ENCODE measurements at places on chromosomes 1 and 21.
A peak's percentile ranks its signal among the peaks of the same experiment; 100 is the strongest.

DNA sequence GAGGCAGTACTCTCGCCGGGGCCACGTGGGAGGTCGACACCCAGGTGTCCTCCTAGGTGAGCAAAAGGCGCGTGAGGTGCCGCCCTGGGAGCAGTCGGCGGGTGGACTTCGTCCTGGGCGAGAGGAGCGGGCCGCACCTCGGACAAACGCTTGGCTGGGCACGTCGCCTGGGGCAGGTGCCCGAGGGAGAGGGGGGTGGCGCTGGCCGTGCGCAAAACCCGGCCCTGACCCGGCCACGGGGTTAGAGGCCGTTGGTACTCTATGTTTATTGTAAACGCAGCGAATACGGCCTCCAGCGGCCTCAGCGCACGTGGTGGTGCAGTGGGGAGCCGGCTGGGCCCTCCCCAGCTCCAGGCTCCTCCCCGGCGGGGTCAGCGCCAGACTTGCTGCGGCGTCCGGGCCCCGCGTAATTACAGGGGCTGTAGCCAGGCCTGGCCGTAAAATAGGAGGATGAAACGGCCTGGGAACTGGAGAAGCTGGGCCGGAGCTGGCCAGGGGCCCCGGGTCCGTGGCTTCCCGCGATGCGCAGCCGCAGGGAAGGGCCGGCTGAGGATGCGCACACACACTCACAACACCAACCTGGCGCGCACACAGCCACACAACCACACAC, 1.6 kb upstream of the EFNA1 start:
- DNase-seq, result no peak

- DNase-seq, result no peak
These were observed 315.0 kb downstream of the TGFB2 start for GRCh38 chr1:218659911-218660677.

GRCh38 chr1:208329300-208329699, 85.1 kb upstream of the PLXNA2 start:
- no peak for DNase-seq

GRCh38 chr1:39110325-39110851, 84.2 kb downstream of the NDUFS5 start:
- no peak for DNase-seq

DNA sequence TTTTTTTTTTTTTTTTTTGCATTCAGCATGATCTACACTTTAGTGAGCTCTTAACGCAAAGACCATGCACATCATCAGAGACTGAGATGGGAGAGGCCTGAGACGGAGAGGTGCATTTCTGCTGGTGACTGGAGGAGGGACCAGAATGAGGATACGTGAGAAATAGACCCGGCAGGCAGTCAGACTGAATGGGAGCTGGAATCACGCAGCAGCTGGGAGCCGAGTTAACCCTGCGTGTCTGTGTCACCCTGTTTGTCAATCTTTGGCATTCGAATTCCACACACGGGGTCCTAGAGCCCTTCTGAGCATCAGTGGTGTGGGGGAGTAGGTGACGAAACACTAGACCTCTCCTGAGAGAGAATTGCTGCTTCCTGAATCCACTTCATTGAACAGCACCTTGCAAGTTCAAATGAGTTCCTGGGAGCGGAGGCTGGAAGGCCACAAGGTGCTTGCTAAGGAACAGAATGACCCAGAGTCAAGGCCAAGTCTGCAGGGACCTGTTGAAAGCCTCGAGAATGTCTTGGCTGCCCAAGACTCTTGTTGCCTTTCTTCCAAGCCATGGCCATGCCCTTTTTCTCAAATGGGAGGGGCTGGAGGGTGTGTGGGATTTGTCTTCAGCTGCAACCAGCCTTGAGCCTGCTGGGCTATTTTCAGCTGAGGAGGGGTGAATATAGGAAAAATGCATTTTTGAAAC, 123.3 kb downstream of the CNIH3 start:
- no peak for DNase-seq

DNA sequence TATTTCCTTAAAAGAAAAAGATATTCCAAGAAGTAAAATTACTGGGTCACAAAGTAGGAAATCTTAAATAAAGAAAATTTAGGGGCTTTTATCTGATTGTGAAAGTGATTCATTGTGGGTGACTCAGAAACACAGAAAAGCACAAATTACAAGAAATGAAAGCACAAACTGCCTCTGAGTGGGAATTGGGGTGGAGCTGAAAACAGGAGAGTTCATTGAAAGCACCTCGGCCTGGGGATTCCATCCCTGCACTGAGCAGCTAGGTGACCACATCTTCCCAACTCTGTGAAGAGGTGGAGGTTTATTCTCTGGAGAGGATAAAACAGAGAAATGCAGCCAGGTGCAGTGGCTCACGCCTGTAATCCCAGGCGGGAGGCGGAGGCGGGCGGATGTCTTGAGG, 7.4 kb downstream of the GJA4 start:
- no peak for DNase-seq

- no peak for DNase-seq
These were observed 66.0 kb downstream of the SYDE2 start for GRCh38 chr1:85134583-85135391.

- peak; percentile 11 for DNase-seq
These were observed 253.2 kb downstream of the PTPRC start for GRCh38 chr1:198892065-198892464.

GRCh38 chr21:38300141-38300578, 43.4 kb downstream of the KCNJ15 start:
- DNase-seq, result no peak

GRCh38 chr21:42306366-42307035, 8.7 kb downstream of the TFF3 start:
- peak; percentile 84 for DNase-seq

- no peak for DNase-seq
These were observed 81.6 kb downstream of the PAX7 start for GRCh38 chr1:18712252-18712600.

DNA sequence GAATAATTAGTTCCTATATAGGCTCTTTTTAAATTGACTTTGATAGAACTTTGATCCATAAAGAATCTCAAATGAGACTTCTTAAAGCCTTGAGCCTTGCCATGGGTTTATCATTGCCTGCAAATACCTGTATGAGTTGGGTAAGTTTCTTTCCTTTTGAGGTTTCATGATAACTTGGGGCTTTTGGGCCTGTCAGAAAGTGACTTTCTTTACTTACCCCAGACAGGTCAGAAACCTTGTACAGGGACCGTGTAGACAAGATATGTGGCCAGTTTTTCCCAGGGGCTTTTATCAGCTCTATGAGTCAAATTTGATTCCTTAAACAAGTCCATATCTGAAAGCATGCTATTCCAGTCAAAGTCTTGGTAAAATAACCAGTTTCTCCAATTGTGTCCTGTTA, 17.3 kb downstream of the KCTD3 start:
- DNase-seq, result no peak

Measured in COR-L47 (cell line).